Motor neuron (in vitro differentiated cells): ENCODE measurements at places on chromosomes 3 and 15. TPM values are rescaled to one million over a fixed set of nuclear protein-coding genes. Genes with fewer than 3 reads are reported as not detected.

GRCh38 chr15:101194546-101195125, 57.2 kb downstream of the CHSY1 start:
- no peak for ATAC-seq

The HIGD2B gene
- 0.22 and 0.25 TPM in 2 replicates for total RNA-seq

The GOLGA8H gene
- 0.30 and 0.50 TPM in 2 replicates for total RNA-seq

DNA sequence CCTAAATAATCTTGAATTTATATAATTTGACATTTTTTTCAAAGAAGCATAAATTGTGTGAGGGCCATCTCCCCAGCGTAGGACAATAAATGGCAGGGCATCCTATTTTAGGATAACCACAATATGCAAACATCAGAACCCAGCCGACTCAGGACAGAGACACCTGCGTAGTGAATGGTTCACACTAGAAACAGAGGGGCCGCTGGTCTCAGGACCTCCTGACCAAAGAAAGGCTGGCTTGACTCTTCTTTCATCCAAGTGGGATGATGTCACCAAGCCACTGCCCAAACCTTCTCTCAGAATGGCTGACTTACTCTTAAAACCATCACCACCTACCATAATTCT, 162.1 kb downstream of the FOXP1 start:
- ATAC-seq: no peak

- ATAC-seq: no peak
Measured at GRCh38 chr3:112115161-112115739, 17.8 kb downstream of the GCSAM start.
